ENCODE measurements at places on chromosomes 6 and 20. TPM values are rescaled to one million over a fixed set of nuclear protein-coding genes. Genes with fewer than 3 reads are reported as not detected.

- H3K27me3 ChIP-seq = no peaks in the 10 kb centered on the region
- H3K36me3 ChIP-seq = no peaks in the 10 kb centered on the region
- no peaks in the 10 kb centered on the region for H3K4me1 ChIP-seq
- no peak overlapping the region for H3K4me3 ChIP-seq
Measured at GRCh38 chr6:54053881-54054391, 57.3 kb upstream of the MLIP start.

DNA sequence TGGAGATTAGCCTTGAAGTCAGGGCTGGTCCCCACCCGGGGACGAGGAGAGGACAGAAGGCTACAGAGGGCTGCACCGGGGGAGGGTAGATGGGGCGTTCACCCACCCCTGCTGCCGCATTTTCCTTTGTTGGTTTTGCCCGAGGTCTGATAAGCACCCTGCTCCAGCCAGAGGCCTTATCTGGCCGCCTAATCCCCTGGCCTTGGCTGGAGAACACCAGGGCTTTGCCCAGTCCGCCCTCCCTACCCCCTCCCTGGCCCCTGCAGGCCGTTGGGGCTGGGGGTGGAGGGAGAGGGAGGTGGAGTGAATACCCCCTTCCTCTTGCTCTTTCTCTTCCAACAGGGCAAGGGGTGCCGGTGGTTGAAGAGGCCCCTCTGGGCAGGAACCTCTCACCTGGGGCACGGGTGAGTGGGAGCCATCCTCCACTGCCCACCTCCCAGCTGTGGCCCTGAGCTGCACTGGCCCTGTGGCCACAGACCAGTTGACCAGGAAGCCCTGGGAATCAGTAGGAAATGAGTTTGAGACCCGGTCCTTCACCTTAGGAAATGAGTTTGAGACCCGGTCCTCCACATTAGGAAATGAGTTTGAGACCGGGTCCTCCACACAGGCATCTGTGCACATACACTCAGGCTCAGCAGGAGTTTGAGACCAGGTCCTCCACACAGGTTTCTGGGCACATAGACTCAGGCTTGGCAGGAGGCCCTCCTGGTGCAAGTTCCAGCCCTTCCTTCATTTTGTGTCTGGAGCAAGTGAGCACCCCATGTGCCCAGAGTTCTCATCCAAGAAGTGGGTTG, 12.0 kb upstream of the GATA5 start:
- H3K27ac ChIP-seq = no peak overlapping the region
- H3K4me3 ChIP-seq = no peak overlapping the region
- H3K36me3 ChIP-seq = no peaks in the 10 kb centered on the region
- peaks cover 4% of the 10 kb centered on the region for H3K27me3 ChIP-seq
- peaks cover 4% of the 10 kb centered on the region for H3K4me1 ChIP-seq

GRCh38 chr6:113352831-113353230, 504.3 kb upstream of the MARCKS start:
- H3K27me3 ChIP-seq = no peaks in the 10 kb centered on the region
- H3K4me3 ChIP-seq = no peak overlapping the region
- H3K36me3 ChIP-seq = no peaks in the 10 kb centered on the region
- DNase-seq = no peak
- no peak overlapping the region for H3K27ac ChIP-seq
- no peaks in the 10 kb centered on the region for H3K4me1 ChIP-seq

- peak overlapping the region; percentile 52 for H3K4me3 ChIP-seq
- DNase-seq = no peak
- no peaks in the 10 kb centered on the region for H3K4me1 ChIP-seq
- no peaks in the 10 kb centered on the region for H3K27me3 ChIP-seq
Measured at GRCh38 chr6:144659202-144660182, 374.4 kb downstream of the UTRN start.

- no peak for DNase-seq
- H3K36me3 ChIP-seq = no peaks in the 10 kb centered on the region
- H3K4me3 ChIP-seq = no peak overlapping the region
- no peak overlapping the region for H3K27ac ChIP-seq
- no peaks in the 10 kb centered on the region for H3K27me3 ChIP-seq
Measured at GRCh38 chr20:31817461-31817860, 1.7 kb upstream of the MYLK2 start.

DNA sequence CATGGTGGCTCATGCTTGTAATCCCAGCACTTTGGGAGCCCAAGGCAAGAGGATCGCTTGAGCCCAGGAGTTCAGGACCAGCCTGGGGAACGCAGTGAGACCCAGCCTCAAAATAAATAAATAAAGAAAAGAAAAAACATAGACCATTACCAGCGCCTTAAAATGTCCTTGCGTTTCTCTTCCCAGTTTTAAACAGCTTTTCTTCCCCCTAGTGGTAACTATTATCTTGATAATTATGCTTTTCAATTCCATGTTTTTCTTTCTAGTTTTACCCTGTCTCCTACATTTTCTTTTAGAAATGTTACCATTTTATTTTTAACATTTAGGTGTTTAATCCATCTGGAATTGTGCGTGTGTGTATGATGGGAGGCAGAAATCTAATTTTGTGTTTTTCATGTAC, 24.4 kb downstream of the DNAH8 start:
- no peak overlapping the region for H3K4me3 ChIP-seq
- no peaks in the 10 kb centered on the region for H3K36me3 ChIP-seq
- H3K4me1 ChIP-seq = no peaks in the 10 kb centered on the region
- H3K27me3 ChIP-seq = no peaks in the 10 kb centered on the region
- no peak overlapping the region for H3K27ac ChIP-seq

DNA sequence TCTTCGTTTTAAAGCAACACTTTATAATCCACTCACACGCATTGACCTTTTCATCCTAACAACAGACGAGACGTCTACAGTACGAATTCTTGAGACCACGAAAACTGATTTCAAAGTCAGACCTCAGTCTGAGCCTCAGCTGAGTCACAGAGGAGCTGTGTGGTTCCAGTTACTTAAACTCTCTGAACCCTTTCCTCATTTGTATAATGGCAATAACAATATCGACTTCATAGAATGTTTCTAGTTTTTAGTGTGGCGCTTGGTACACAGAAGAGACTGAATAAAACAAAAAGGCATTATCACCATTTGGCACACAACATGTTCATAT, 236.9 kb downstream of the ATXN1 start:
- H3K27me3 ChIP-seq = no peaks in the 10 kb centered on the region
- H3K36me3 ChIP-seq = peaks cover 9% of the 10 kb centered on the region
- H3K27ac ChIP-seq = no peak overlapping the region
- H3K4me1 ChIP-seq = no peaks in the 10 kb centered on the region
- no peak overlapping the region for H3K4me3 ChIP-seq
- no peak for DNase-seq

DNA sequence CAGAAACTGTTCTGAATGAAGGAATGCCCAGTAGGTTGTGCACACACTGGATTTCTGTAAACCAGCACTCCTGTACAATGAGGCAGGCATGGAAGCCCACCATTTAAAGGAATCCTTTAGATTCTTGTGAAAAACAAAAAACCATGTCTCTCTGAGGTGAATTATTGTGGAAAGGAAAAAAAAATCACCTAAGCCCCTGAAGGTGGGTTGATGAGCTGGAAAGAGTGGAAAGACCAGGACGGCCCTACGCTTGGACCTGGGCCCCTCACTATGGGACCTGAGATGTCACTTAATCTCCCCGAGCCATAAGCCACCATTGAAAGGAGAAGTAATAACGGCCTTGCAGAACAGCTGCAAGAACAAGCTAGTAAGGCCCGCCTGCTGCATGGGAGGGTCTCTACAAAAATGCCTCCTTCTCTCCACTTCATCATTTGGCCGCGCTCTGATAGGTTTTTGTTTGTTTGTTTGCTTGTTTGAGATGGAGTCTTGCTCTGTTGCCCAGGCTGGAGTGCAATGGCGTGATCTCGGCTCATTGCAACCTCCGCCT, 68.8 kb downstream of the RAB44 start:
- H3K4me3 ChIP-seq = no peak overlapping the region
- no peak for DNase-seq
- no peaks in the 10 kb centered on the region for H3K27me3 ChIP-seq
- H3K4me1 ChIP-seq = no peaks in the 10 kb centered on the region
- H3K27ac ChIP-seq = no peak overlapping the region

DNA sequence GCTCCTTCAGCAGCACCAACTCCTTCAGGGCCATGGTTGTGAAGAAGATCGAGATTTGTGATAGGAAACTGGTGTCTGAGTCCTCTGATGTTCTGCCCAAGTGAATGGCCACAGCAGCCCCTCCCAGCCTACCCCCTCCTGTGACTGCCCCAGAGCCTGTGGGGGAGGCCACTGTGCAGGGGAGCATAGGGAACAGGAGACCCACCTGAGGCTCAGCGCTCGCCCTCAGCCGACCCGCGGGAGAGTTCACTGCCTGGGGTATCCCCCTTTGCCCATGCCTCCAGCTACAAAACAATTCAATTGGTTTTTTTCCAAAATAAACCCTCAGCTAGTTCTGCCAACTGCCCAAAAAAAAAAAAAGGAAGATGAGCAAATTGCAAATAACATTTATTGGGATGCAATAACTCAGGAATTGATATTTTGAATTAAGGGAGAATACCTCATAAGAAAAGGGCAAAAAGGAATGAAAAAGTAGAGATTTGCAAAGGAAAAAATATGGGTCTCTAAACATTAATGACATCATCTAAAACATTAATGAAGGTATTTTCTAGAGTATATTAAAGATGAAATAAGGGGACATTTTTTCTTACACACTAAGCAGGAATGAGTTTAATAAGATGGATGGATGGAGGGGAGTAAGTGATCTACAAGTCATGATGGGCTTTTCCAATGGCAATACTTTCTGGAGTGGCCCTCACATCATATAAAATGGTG, 46.1 kb downstream of the KIAA0319 start:
- no peak overlapping the region for H3K27ac ChIP-seq
- no peaks in the 10 kb centered on the region for H3K36me3 ChIP-seq
- no peaks in the 10 kb centered on the region for H3K4me1 ChIP-seq

DNA sequence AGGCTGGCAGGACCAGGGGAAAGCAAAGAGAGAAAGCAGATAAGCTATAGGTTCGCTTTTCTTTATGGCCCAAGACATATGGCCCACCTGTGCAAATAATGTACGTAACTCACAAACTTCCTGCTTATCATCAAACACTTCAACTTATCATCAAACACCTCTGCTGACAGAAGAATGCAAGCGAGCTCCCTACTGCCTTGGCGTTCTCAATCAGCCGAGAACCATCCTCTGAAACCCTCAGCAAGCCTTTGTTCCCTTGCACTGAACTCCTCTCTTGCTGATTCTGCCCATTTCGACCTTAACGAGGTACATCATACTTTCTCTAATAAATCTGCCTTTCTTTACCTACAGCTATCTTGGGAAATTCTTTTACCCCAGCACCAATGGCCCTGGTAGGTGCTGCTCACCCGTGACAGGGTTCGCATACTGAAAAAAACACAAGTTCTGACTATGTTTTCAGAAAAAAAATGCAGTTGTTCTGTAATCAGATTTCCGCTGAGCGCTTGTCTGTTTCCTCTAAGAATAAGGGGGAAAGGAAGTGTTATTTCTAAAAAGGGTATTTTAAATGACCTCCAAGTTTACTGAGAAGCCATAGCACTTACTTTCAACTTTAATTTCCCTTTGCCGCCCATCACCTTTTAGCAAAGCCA, 28.3 kb downstream of the SERPINB6 start:
- no peak overlapping the region for H3K4me3 ChIP-seq
- peaks cover 7% of the 10 kb centered on the region for H3K36me3 ChIP-seq
- DNase-seq = no peak
- H3K27me3 ChIP-seq = no peaks in the 10 kb centered on the region
- H3K4me1 ChIP-seq = peaks cover 2% of the 10 kb centered on the region
- peak overlapping the region; percentile 8 for H3K27ac ChIP-seq

DNA sequence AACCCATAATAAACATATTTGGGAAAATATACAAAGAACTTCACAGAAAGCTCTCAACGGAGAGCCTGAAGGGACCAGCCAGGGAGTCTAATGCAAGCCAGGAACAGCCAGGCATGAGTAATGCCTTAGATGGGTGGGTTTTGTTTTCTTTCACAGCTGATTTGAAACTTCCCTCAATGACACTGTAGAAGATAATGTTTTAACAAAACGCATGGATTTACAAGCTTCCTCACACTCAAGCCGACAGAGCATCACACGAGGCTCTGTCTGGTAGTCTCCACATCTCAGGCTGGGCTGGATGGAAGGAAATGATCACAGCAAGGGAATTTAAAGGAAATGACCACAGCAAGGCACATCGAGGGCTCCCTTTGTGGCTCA, 113.9 kb downstream of the GMPR start:
- no peaks in the 10 kb centered on the region for H3K36me3 ChIP-seq
- no peaks in the 10 kb centered on the region for H3K4me1 ChIP-seq
- H3K27ac ChIP-seq = no peak overlapping the region
- no peak for DNase-seq
- H3K4me3 ChIP-seq = no peak overlapping the region

DNA sequence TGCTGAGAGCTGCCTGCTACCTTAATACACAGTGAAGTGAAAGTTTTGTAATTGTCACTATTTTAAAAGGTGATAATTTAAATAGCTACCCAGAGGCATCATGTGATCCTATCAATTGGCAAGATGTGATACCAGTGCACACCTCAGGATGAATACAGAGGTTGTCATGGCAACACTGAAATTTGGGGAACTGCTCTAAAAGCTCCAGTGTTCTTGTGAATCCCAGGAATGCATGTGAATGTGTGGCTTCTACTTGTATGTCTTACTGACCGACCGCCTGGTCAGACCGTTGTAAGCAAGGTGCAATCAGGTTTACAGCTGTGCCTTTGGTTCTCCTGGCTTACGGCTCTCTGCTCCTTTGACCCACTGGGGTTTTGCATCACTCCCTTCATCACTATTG, 146.3 kb upstream of the GJE1 start:
- no peak overlapping the region for H3K27ac ChIP-seq
- DNase-seq = no peak
- no peaks in the 10 kb centered on the region for H3K27me3 ChIP-seq
- H3K4me3 ChIP-seq = no peak overlapping the region
- peaks cover 2% of the 10 kb centered on the region for H3K4me1 ChIP-seq

GRCh38 chr6:70956451-70957283, at the start of gene B3GAT2:
Gene B3GAT2 (minus strand): TSS chr6:70957060. CDS start chr6:70956429, 631 bp downstream.
- DNase-seq = peak; percentile 73
- peak within 1 kb of the TSS; percentile 32 for H3K4me3 ChIP-seq
- H3K4me1 ChIP-seq = no peaks in the 10 kb centered on the region
- H3K36me3 ChIP-seq = no peaks in the 10 kb centered on the region
- no peak within 1 kb of the TSS for H3K27ac ChIP-seq

DNA sequence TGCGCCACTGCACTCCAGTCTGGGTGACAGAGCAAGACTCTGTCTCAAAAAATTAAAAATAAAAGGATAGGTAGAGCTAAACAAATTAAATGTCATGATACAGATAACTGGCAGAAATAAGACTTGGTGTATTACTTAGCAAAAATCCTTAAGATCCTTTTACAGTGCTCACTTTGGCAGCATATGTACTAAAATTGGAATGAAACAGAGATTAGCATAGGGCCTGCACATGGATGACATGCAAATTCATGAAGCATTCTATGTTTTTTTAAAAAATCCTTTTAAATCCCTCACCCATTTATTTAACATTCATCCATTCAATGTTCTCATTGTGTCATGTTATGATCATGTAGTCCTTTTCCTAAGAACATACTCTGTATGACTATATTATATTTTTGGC, 528.8 kb downstream of the CD83 start:
- no peaks in the 10 kb centered on the region for H3K27me3 ChIP-seq
- no peaks in the 10 kb centered on the region for H3K36me3 ChIP-seq
- no peaks in the 10 kb centered on the region for H3K4me1 ChIP-seq
- no peak for DNase-seq
- no peak overlapping the region for H3K27ac ChIP-seq

The XKR7 gene
- polyA plus RNA-seq = not detected

The MTO1 gene
- polyA plus RNA-seq = 14.9 TPM

The FAM209A gene
- polyA plus RNA-seq = not detected

The IMPG1 gene
- 0.69 TPM for polyA plus RNA-seq

The HLA-DQA2 gene
- polyA plus RNA-seq = 10.0 TPM

The MRAP2 gene
- 4.2 TPM for polyA plus RNA-seq
